Naive thymus-derived CD4-positive, alpha-beta T cell (primary cell): ENCODE measurements at places on chromosomes 1 and 21. TPM values are rescaled to one million over a fixed set of nuclear protein-coding genes. Genes with fewer than 3 reads are reported as not detected.

Gene SLC35F3
- total RNA-seq, result not detected

Gene KIF14
- 0.16 TPM for total RNA-seq

Gene PLA2G5
- not detected for total RNA-seq

Gene RXFP4
- total RNA-seq, result not detected in 2 replicates

Gene GREM2
- 2.5 TPM for total RNA-seq
